ENCODE measurements at places on chromosomes 11 and 22. TPM values are rescaled to one million over a fixed set of nuclear protein-coding genes. Genes with fewer than 3 reads are reported as not detected.

The PDGFB gene
- total RNA-seq, result 0.78 TPM

The CLCF1 gene
- 2.9 TPM for total RNA-seq

The CD82 gene
- total RNA-seq, result 393 TPM

The H19 gene
- total RNA-seq, result not detected

The MMP7 gene
- not detected for total RNA-seq

The MYOD1 gene
- total RNA-seq, result not detected

The GGT5 gene
- not detected for total RNA-seq
